ENCODE measurements at places on chromosomes 1 and 21.
A peak's percentile ranks its signal among the peaks of the same experiment; 100 is the strongest.

DNA sequence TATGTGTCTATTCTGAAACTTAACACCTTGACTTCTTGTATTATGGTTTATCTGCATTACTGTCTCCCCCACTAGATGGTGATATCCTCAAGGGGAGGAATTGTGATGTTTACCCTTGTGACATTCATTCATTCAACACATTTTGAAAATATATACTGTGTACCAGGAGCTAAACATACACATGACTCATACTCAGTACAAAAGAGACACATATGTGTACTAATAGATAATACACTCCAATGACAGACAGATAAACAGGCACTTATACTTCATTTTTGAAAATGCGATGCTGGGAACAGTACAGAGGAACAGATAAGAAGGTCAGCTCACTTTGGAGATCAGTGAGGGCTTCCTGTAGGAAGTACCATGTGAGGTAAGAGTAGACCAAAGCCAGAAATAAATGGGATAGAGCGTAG lies 8.9 kb upstream of the RAB3GAP2 start:
- DNase-seq, result no peak

DNA sequence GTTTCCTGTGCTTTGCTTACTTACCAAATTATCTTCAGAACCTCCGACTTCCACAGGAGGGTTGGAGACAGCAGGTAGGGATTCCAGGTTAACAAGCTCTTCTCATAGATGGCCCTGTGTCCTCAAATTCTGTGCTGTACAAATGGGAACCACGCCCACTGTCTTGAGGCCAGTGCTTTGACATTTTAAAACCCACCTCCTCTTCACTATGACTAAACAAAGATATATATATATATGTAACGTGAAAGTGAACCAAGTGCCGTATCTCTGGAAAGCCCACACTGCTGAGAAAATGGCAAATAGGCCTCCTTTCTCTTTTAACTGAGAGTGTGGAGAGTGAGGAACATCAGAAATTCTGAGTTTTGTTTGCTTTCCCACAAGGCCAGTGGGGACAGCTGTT lies 99.6 kb downstream of the ZBTB18 start:
- no peak for DNase-seq

- DNase-seq, result no peak
These were observed 27.5 kb downstream of the RNF19B start for GRCh38 chr1:32937061-32937460.

GRCh38 chr1:119587341-119587740 lies 60.7 kb downstream of the ZNF697 start:
- peak; percentile 79 for DNase-seq

DNA sequence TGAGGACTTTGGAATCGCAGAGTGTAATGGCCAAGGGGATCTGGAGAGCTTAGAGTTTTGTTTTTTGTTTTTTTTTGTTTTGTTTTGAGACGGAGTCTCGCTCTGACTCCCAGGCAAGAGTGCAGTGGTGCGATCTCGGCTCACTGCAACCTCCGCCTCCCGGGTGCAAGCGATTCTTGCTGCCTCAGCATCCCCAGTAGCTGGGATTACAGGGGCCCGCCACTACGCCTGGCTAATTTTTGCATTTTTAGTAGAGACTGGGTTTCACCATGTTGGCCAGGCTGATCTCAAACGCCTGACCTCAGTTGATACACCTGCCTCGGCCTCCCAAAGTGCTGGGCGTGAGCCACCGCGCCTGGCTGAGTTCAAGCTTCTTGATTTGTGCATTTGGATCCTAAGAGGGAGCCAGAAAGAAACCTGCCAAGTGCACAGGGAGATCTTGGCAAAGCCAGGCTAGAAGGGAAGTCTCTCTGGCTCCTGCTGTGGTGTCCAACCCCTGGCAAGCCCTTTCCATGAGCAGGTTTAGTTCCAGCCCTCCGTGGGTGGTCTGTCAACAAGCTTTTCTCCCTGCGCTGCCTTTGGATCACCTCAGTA lies 852 bp downstream of the FAAH start:
- DNase-seq, result peak; percentile 63

DNA sequence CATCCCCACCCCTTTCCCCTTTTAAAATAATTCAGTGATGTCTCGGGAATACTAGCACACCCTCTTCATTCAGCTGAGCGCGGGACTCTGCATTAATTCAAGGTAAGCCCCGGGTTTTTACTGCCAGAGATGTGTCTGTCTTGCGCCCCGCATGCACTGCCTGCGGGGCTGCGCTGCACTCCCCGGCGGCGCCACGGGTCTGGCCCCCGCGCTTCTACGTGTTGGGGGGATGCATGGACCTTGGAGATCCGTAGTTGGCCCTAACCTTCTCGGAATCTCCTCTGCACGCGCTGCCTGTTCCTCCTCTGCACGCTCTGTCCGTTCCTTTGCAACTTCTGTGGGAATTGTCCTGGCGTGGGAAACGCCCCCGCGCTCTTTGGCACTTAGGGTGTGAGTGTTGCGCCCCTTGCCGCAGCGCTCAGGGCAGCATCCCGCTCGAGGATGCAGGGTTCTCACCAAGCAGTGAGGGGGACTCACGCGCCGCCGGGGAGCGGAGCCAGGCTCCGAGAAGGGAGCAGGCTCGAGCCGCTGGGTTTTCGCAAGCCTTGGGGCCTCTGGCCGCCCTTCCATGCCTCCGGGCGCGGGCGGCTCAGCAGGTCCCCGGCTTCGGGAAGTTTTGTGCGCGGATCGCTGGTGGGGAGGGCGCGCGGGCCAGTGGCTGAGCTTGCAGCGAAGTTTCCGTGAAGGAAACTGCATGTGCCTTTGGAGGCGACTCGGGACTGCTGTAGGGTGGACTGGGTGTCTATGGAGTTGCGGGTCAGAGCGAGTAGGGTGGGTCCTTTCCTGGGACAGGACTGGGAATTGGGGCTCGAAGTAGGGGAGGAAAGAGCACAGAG lies 165.1 kb upstream of the CACNA1E start:
- DNase-seq, result no peak

DNA sequence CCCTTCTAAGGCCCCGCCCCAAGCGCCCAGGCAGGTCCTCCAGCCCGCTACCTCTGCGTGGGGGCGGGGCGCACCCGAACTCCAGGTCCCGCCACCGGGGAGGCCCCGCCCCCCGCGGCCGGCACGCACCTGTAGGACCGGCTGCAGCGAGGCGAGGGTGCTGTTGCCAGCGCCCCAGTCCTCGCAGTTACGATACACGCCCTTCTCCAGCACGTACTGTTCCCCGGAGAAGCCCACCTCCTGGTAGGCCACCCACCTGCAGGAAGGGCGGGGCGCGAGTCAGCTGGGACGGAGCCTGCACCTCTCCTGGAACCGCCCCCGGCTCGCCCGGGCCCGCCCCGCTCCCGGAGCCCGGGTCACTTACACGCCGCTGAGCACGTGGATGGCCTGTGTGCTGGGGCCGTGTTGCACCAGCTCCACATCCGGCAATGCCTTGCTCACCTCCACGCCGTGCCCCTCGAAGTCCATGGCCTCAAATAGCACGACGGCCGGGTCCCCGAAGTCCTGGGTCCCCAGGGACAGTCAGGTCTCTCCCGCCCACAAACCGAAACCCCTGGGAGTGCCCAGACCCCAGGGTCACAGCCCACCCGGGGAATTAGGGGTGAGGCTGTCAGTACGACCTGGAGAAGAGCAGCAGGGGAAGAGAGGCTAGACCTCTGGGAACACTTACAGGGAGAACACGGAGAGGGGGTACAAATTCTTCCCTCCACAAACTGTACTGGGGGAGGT lies 17.3 kb downstream of the CRYBG2 start:
- DNase-seq, result peak; percentile 38

GRCh38 chr1:231724876-231725647 lies 98.5 kb downstream of the DISC1 start:
- DNase-seq, result peak; percentile 36

DNA sequence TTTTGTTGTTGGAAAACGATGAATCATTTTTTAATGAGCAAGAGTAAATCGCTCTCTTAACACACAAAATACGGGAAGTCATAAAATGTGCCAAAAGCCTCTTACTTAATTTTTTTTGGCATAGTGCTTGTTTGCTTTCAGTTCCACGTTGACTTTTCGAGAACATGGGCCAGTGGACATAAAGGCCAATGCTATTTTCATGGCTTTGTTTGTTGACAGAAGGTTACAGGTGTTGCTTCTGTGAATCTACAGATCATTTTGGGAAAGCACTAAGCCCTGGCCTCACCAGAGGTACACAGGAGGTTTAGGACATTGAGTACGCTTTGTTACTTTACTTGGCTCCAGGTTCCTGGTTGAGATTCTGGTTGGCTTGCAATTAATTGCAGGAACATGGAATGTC lies 199.4 kb upstream of the HMCN1 start:
- DNase-seq, result no peak

DNA sequence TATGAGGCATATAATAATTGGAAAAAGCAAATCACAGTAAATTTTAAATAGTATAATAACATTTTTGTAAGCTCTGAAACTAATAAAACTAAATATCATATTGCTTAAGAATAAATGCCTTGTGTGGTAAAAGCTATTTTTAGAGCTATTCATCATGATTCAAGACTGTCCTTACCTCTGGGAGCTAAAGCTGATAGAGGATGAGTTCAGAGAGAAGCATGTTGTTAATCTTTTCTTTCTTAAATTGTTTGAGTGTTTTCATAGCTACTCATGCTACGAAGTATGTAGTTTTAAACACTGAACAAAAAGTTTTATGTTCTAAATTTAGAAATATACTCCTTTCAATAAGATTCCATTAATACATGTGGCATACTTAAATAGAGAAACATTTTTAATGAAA lies 30.5 kb downstream of the IFI16 start:
- DNase-seq, result no peak

DNA sequence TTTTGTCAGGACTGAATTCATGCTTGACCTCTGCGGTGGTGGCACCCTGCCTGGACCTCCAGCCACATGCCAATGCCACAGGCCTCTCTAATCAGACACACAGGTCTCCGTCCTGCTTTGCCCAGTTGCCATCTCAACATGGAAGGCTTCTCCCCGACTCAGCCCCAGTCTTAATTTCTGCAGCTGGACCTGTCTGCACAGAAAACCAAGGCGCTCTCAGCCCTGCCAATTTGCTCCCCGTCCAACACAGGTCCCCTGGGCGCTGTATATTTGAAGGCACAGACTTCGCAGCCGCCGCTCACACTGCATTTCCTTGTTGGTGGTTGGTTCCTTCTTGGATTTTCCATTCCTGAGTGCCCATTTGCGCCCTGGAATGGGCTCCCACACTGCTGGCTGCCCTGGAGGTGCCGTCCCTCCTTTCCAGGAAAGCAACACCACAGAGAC lies 28.0 kb upstream of the PLEKHG5 start:
- peak; percentile 86 for DNase-seq

DNA sequence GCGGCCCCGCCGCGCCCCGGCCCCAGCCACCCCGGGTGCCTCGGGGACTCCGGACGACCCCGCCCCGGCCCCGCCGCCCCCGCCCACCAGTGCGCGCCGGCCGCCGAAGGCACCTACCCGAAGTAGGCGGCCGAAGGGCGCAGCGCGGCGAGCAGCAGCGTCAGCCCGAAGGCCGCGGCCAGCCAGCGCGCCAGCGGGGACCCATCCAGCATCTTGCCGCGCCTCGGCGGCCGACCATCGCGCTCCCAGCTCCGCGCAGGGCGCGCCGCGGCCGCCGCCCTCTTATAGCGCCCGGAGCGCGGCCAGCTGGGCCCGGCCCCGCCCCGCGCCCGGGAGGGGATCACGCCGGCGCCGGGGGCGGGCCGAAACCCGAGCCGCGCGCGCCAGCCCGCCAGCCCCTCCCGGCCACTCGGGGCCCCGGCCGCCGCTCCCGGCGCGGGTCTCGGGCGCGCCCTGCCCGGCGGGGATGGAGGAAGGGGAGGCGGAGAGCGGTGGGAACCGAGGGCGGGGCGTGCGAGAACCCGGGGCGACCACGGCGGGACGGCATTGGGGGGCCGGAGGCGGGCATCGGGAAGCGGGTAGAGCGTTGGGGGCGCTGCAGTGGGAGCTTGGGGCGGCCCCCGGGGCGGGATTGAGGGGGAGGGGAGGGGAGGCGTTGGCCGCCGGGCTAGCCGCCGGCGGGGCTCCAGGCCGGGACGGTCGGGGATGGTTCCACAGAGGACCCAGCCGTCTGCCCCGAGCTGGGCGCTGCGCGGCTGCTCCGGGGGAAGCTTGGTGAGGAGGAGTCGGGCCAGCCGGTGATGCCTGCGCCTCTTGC lies at the start of gene WNT9A:
TSS of gene WNT9A (minus strand) at position 257 of the 817 bp plus-strand sequence. CDS start at position 212, 45 bp downstream.
- DNase-seq, result peak; percentile 71

DNA sequence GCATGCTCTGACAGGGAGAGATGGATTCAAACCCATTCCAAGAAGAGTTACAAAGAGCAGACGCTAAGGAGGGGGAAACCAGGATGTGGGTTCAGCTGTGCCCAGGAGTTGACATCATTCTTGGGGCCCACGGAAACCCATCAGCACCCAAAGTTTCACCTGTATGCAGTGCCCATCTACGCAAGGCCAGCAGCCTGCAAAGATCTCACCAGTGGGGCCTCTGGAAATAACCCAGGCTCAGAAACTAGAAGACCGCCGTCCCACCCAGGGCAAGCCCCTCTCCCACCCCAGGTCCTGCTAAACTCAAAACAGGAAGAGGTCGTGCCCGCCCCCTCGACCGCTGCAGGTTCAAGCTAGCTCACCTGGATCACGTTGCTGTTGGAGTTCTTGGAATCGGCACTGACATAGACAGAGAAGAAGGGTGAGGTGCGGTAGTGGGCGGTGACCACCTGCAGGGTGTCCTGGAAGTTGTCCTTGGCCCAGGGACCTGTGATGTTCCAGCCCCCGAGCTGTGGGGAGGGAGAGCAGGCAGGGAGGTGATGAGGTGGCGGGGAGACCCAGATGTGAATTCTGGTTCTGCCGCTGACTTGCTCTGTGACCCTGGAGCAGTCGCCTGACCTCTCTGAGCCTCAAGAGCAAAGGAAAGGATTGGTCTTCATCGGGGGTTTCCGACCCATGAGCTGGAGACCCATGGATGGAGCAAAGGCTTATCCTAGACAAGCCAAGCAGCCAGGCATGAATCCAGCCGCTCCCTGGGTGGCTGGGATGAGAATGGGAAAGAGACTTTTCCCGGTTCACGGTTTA lies 31.7 kb downstream of the ECE1 start:
- DNase-seq, result no peak

GRCh38 chr1:17696417-17697301 lies 58.5 kb upstream of the ACTL8 start:
- DNase-seq, result peak; percentile 74

GRCh38 chr1:18989896-18990295 lies 33.4 kb upstream of the IFFO2 start:
- no peak for DNase-seq

GRCh38 chr1:21318714-21319159 lies 28.5 kb upstream of the ECE1 start:
- peak; percentile 88 for DNase-seq

DNA sequence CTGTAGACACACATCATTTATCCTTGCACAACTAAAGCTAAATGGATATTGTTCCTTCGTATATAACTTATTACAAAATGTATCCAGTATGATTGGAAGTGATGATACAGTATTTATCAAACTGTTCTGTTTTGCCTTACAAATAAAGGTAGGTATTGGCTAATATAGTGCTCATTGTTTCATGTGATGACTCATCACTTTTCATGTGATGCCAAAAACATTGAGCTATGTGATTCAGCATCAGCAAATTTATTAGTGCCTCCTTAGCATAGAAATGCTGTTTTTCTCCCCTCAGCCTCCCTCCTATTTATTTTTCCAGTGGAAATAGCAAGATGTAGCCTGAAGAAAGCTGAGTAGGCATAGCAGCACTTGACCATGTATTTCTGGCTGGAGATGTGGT lies 228.6 kb upstream of the LYPLAL1 start:
- no peak for DNase-seq
